ENCODE measurements at places on chromosomes 1 and 21. TPM values are rescaled to one million over a fixed set of nuclear protein-coding genes. Genes with fewer than 3 reads are reported as not detected.

- no peaks in the 10 kb centered on the region for H3K36me3 ChIP-seq
- no peaks in the 10 kb centered on the region for H3K27me3 ChIP-seq
- no peak overlapping the region for H3K27ac ChIP-seq
Measured at GRCh38 chr1:105373681-105374080, 1624.0 kb downstream of the AMY1C start.

GRCh38 chr1:226679262-226679661, 59.8 kb downstream of the ITPKB start:
- no peaks in the 10 kb centered on the region for H3K36me3 ChIP-seq
- no peak for DNase-seq
- peaks cover 10% of the 10 kb centered on the region for H3K4me1 ChIP-seq
- no peak overlapping the region for H3K4me3 ChIP-seq
- H3K27me3 ChIP-seq, result no peaks in the 10 kb centered on the region
- peak overlapping the region; percentile 20 for H3K27ac ChIP-seq

HOOK1 gene
- total RNA-seq, result 1.4 TPM

GRCh38 chr1:213979751-213980586, 7.8 kb upstream of the PROX1 start:
- no peaks in the 10 kb centered on the region for H3K27me3 ChIP-seq
- no peaks in the 10 kb centered on the region for H3K36me3 ChIP-seq
- no peak overlapping the region for H3K4me3 ChIP-seq
- H3K4me1 ChIP-seq, result no peaks in the 10 kb centered on the region

GRCh38 chr1:37561133-37562132, 4.7 kb downstream of the DNALI1 start:
- no peak overlapping the region for H3K27ac ChIP-seq
- no peaks in the 10 kb centered on the region for H3K27me3 ChIP-seq
- no peak overlapping the region for H3K4me3 ChIP-seq
- H3K36me3 ChIP-seq, result peaks cover 4% of the 10 kb centered on the region
- DNase-seq, result no peak
- no peaks in the 10 kb centered on the region for H3K4me1 ChIP-seq

DNA sequence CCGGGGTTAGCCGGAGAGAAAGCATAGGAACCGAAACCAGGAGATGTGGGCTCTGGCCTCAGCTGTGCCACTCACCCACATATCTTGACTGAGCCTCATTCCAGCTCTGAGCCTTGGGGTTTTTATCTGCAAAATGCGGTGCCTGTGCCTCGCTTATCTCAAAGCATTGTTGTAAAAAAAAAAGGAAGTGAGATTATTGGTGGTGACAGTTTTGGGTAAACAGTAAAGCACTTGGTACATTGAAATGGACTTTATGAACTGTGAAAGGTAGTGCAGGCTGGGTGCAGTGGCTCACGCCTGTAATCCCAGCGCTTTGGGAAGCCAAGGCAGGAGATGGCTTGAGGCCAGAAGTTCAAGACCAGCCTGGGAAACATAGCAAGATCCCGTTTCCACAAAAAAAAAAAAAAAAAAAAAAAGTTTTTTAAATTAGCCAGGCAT, 3.8 kb downstream of the PTAFR start:
- H3K27ac ChIP-seq, result no peak overlapping the region
- no peaks in the 10 kb centered on the region for H3K36me3 ChIP-seq
- H3K4me1 ChIP-seq, result no peaks in the 10 kb centered on the region

- H3K36me3 ChIP-seq, result no peaks in the 10 kb centered on the region
- no peak overlapping the region for H3K27ac ChIP-seq
- no peaks in the 10 kb centered on the region for H3K27me3 ChIP-seq
Measured at GRCh38 chr1:162185314-162186025, 116.0 kb downstream of the NOS1AP start.

DNA sequence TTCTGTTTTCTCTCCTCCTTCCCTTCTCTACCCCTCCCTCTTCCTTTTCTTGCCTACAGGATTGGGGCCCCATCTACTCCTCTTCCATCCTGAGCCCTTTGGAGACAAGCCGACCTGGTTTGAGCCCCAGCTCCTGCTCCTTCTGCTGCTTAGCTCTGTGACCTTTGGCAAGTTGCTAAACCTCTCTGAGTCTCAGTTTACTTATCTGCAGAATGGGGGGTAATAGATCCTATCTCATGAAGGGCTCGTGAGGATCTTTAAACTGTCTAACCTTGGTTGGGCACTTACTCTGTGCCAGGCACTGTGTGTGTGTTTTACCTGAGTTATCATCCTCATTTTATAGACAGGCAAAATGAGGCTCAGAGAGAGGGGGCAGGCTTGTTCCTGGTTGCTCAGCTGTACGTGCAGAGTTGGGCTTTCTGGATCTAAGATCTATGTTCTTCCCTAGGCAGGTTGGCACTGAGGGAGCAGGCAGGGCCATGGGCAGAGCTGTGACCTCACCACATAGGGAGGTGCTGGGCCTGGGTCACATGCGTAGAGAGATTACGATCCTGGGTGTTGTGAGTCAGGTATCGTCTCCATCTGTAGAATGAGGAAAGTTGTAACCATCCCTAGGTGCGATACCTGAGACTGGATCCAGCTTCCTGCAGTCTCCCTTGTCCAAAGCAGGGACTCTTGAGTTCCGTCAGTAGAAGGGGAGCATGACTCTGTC, 58.5 kb downstream of the FOXO6 start:
- no peaks in the 10 kb centered on the region for H3K27me3 ChIP-seq
- no peak for DNase-seq

LRRC40 gene
- 12.7 TPM for total RNA-seq

SYNC gene
- 89.8 TPM for total RNA-seq

GRCh38 chr21:28489821-28490350, 502.8 kb downstream of the LTN1 start:
- no peak overlapping the region for H3K27ac ChIP-seq
- DNase-seq, result no peak
- H3K4me1 ChIP-seq, result no peaks in the 10 kb centered on the region
- no peak overlapping the region for H3K4me3 ChIP-seq
- no peaks in the 10 kb centered on the region for H3K36me3 ChIP-seq

RUNX3 gene
- total RNA-seq, result 2.9 TPM

CRNN gene
- not detected for total RNA-seq
